Naive thymus-derived CD4-positive, alpha-beta T cell (primary cell): ENCODE measurements at places on chromosomes 2 and 18.
A peak's percentile ranks its signal among the peaks of the same experiment; 100 is the strongest.

DNA sequence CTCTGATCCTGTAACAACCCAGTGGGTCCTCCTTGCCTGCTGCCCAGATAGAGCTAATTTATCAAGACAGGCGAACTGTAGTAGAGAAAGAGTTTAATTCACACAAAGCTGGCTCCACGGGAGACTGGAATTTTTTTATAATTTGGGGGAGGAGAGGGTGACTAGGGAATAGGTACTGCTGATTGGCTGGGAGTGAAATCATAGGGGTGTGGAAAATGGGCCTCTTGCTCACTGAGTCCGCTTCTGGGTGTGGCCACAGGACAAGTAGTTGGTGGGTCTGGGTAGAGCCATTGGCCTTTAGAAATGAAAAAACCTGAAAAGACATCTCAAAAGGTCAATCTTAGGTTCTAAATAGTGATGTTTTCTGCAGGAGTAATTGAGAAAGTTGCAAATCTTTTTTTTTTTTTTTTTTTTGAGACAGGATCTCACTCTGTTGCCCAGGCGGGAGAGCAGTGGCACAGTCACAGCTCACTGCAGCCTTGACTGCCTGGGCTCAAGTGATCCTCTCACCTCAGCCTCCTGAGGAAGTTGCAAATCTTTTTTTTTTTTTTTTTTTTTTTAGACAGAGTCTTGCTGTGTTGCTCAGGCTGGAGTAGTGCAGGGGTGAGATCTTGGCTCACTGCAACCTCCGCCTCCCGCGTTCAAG lies 14.4 kb upstream of the UGGT1 start:
- no peak for DNase-seq

- no peak for DNase-seq
These were observed 511.1 kb upstream of the ID2 start for GRCh38 chr2:8170552-8171327.

DNA sequence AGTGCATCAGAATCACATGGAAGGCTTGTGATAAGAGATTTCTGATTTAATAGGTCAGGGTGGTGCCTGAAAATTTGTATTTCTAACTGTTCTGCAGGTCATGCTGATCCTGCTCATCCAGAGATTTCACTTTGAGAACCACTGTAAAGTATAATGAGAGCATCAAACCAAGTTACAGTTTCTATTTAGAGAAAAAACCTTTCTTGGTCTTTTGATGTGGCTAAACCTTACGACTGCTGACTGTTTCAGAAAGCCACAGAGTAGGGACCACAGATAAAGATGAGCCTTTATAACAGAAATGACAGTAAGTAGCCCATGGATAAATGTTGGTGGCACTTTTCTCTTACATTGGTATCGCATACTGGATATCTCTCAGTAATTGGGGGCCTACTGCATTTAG lies 109.4 kb upstream of the FANCL start:
- DNase-seq = no peak

- DNase-seq = no peak
These were observed 60.9 kb upstream of the ACAA2 start for GRCh38 chr18:49874238-49874637.

DNA sequence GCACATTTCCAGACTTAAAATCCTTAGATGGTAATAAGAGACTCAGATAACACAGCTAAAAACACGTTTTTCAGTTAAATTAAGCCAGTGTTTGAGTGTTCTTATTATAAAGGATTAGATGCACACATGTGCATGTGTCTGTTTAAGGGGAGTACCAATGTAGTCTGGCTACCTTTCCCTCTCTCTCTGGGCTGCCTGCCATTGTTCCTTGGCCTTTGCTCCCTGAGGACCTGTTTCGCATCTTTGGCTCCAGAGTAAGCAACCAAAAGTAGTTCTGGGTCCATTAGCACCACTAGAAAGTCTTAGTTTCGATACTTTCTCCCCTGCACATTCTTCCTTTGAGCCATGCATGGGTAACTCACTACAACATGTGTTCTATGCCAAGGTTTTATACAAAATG lies 228.3 kb downstream of the TPGS2 start:
- no peak for DNase-seq

DNA sequence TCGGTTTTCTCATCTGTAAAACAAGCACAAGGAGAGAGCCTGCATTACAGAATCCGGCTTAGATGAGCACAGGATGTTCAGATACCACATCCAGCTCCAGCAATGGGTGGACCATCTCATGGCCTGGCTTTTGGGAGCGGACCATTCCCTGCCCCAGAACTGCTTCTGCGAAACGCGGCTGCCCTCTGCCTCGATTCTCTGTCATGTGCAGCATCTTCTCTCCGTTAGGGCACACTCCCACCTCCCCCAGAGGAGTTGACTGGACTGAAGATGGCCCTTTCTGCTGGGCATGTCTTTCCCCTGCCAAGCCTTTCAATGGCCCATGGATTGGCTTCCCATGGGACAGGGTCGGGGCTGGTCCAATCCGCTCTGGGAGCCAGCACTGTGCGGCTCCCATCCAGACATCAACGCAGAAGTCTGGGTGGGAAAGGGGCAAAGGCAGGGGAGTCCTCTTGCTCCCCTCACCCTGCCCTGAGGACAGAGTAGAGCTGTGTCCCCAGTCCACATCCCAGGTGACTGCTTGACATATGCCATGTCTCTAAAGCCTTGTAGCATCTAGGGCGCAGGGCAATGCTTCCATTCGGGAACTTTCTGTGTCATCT lies 14.3 kb upstream of the FAHD2A start:
- DNase-seq = no peak

- peak; percentile 30 for DNase-seq
These were observed 22.9 kb upstream of the DARS1 start for GRCh38 chr2:136008205-136008865.

DNA sequence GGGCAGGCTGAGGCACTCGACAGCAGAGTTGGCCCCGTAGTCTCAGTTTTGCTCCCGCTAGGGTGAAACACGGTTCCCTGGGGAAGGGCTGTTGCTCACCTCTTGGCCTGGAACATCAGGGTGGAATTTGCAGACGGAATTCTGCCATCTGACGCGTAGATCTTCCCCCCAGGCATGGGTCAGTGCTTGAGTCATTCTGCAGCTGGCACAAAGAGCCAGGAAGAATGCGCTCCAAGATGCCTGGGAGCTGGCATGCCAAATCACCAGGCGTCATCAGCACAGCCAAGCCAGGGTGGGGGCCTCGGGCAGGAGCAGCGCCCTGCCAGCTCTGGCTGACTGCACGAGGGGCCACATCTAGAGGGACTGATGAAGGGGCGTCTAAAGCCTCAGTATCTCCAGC lies 42.7 kb downstream of the ODC1 start:
- no peak for DNase-seq

- no peak for DNase-seq
These were observed 11.7 kb downstream of the PFN4 start for GRCh38 chr2:24111407-24111901.

DNA sequence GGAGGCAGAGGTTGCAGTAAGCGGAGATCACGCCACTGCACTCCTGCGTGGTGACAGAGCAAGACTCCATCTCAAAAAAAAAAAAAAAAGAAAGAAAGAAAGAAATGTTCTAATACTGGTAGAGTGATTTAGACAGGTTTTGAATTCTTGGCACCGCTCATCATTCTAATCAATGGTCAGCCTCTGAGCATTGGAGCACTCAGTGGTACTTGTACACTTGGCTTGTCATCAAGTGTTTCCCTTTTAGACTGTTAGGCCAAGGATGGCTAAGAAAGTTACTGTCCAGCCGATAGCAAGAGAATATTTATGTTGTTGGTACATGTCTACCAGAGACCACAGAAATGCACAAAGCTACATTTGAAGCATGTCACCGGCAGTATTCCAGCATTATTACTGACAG lies 444.1 kb upstream of the RAB12 start:
- DNase-seq = no peak

DNA sequence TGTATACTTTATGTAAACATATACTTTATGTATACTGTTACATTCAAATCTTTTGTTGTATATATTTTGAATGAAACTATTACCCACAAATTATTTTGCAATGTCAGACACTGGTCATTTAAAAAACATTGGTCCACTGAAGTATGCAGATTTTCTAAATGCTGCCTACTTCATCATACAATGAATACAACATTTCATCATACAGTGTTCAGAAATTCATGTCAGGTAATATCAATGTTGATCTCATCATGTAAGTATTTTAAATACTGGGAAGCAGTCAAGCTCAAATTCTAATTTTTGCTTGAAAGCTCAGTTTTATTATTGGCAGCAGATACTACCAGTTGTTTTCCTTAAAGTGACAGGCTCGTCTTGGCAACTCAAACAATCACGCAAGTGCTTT lies 2.9 kb upstream of the STAT4 start:
- no peak for DNase-seq

DNA sequence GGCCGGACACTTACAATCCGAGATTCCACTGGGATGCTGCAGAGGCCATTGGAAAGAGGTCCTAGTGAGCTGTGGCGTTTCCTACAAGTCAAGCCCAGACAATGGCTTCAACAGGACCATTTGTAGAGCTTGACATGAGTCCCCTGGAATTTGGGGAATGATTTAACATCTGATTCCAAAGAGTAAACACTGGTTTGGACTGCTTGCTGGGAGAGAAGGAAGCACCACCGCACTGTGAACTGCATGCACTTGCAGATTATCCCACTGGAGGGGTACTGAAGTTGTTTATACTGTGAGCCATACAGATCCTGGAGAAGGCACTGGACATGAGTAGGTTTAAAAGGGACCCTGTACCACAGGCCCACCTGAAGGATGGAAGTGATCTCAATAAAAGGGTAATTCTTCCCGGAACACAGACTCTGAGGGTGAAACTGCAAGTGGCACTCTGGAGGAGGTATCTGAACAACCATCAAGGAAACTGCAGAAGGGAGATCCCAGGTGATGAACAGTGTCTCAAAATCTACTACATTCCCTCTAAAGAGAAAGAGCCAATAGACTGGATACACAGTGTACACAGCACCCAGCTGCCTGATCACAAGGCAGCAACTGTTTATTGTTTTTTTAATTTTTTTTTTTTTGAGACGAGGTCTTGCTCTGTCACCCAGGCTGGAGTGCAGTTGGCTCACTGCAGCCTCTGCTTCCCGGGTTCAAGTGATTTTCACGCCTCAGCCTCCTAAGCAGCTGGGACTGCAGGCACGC lies 4.3 kb upstream of the RAB6C start:
- no peak for DNase-seq

GRCh38 chr2:228535396-228535795 lies 353.9 kb upstream of the SPHKAP start:
- no peak for DNase-seq

GRCh38 chr18:52150050-52150449 lies 189.9 kb upstream of the DCC start:
- DNase-seq = no peak

- DNase-seq = no peak
These were observed 284.3 kb downstream of the ERBB4 start for GRCh38 chr2:212254339-212254738.

DNA sequence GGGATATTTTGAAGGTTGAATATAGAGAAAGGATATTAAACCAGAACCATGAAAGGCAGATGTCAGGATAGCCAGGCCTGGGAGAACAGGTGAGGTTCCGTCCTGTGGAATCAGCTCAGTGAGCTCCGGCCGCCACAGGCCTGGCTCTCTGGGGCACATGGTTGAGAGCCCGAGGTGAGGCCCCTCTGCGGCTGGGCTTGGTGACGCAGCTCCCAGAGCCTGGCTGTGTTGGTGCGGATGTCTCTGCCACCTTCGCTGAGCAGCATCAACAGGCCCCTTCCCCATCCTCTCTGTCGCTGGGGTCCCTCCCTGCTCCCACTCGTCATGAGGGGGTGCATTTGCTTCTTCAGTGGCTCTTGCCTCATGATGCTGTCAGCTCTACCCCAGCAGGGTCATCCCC lies 70.7 kb upstream of the PXDN start:
- DNase-seq = no peak

DNA sequence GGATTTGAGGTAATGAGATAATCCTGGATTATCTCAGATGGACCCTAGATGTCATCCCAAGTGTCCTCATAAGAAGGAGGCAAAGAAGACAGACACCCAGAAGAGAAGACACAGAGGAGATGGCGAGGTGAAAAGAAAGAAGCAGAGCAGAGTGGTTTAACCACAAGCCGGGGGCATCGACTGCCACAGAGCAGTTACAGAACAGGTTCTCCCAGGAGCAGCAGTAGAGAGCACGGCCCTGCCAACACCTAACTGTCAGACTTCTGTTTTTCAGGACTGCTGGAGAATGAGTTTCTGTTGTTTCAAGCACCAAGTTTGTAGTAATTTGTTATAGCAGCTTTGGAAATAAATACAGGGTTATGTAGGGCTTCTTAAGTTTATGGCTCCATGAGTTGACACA lies 437.0 kb downstream of the THSD7B start:
- DNase-seq = no peak

GRCh38 chr2:41482659-41483058 lies 565.2 kb upstream of the PKDCC start:
- no peak for DNase-seq

DNA sequence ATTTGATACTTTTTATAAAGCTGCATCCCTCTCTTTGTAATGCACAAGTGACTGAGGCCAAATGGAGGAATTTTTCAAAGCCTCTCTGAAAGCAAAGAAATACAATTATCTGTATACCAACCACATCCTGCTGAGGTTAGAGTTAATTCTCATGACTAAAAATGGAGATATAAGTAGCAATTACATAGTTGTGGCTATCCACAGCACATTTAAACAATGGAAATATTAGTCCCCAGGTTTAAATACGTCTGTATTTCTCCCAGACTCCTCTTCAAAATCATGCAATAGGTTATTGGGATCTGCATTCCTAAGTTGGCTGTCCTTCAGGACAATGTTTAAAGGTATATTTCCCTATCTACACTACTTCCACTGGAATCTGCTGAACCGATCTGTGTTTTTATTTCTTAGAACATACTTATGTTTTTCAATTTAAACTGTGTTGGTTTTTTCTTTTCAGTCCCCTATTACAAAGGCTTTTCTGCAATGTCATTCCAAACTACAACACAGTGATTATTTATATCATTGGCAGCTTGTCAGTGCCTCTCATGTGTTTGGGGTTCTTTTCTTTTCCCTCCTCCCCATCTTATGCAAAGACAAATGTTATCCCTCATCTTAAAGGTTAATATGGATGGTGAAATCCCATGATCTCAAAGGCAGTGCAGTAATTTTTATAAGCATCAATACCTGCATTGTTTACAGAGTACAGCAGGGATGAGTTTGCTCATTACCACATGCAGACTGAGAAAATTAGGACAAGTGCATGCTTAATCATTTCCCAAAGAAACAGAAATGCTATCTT lies 134.8 kb upstream of the FSHR start:
- DNase-seq = no peak

GRCh38 chr2:108315444-108315934 lies 26.8 kb downstream of the SULT1C2 start:
- DNase-seq = no peak

- DNase-seq = no peak
These were observed 82.8 kb downstream of the QPCT start for GRCh38 chr2:37427241-37427640.

- no peak for DNase-seq
These were observed 175.8 kb upstream of the PIEZO2 start for GRCh38 chr18:11324956-11325882.

DNA sequence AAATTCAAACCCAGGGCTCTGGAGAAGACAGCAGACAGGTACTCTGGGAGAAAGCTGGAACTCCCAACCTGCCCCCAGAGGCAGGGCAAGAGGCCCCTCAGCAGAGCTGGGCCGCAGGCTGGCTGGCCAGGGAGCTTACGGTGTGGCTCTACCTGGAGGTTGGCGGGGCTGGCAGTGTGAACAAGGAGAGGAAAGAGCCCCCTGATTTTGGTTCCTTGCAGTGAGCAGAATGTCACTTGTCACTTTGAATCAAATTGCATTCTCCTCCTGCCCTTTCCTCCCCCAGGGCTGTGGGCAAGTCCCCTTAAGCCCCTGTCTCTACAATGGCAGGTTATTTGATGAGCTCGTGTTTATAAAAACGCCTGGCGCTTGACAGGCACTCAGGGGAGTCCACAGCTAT lies 32.6 kb downstream of the MYO7B start:
- DNase-seq = no peak
